ENCODE measurements at places on chromosomes 6 and 20.
A peak's percentile ranks its signal among the peaks of the same experiment; 100 is the strongest.

DNA sequence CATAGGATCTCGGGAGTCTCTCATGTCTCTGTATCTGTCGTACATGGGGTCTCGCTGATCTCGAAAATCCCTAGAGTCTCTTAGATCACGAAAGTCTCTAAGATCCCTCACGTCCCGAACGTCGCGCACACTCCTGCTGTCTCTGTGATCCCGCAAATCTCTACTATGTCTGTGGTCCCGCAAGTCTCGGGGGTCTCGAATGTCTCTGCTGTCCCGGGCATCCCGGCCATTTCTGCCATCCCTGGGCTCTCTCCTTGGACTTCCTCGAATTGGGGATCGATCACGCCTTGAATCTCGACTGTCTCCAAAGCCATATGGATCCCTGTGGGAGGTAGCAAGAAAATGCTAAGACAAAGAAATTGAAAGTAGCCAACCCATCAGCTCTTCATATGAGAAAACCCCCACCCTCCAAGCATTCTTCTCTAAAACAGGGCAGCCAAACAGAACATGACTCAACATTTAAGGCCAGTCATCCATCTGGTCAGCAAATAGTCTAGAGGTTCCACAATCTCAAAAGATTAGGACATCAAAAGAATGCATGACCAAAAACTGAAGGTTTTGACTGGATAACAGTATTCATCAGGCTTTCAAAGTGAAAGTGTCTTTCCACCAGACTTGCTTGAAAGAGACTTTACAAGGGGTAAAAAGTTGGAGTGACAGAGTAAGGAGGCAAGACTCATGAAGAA, 19.4 kb downstream of the NCOA5 start:
- no peak for DNase-seq

- no peak for DNase-seq
Observed at GRCh38 chr6:118680452-118681095, 29.2 kb upstream of the CEP85L start.

GRCh38 chr6:161021543-161021942, 30.0 kb downstream of the MAP3K4 start:
- DNase-seq: no peak

GRCh38 chr6:2763876-2764540, 1.2 kb upstream of the WRNIP1 start:
- no peak for DNase-seq

- no peak for DNase-seq
Observed at GRCh38 chr20:19908576-19908975, 108.6 kb upstream of the NAA20 start.

DNA sequence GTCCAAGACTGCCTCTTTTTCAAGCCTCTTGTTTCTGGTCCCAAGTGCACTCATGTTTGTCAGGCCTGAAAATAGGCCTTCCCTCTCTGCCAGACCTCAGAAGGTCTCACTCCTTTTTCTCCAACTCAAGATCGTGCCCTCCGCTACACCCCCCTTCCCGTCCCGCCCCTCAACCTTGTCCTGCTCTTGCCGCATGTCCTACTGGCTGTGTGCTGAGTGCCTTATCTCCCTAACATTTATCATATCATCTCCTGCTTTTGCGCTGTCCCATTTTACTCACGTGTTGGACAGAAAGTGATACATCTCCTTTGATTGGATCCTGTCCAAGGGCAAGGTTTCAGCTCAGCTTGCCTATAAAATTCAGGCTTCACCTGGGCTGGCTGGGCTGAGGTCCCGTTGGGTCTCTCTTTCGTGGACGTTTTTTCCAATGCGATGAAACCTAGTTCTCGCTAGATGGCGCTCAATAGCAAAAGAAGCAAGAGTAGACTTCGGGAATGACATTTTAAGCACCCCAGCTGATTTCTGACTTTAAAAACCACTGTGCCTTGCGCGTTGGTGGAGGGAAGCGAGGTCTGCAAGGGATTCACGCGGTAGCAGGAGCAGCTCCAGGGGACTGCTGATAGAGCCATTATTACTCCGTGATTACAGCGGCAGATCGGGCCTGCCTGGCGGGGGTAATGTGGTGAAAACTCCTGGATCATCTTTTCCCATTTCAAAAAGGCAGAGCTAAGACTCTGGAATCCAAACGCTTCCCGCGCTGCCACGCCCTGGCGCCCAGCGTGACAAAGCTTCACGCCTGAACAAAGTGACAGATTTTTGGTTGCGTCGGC, 137.6 kb downstream of the IMPG1 start:
- peak; percentile 27 for DNase-seq

DNA sequence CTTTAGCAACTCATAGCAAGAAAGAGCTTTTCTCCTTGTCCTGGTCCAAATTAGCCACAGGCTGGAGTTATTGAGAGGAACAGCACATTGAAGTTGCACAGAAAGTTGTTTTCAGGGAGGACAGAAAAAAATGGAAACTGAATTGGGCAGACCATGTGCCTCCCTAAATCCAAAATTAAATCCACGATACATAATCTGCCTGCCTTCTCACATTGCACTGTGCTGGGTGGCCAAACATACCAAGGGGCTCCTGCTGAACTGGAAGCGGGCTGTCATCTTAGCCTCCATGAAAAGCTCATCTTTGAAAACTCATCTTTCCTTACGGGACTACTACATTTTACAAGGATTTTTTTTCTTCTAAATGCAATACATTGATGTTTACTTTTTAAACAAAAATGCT, 59.9 kb downstream of the TNFAIP3 start:
- no peak for DNase-seq

- DNase-seq: no peak
Observed at GRCh38 chr6:22041797-22042480, 254.9 kb downstream of the PRL start.

DNA sequence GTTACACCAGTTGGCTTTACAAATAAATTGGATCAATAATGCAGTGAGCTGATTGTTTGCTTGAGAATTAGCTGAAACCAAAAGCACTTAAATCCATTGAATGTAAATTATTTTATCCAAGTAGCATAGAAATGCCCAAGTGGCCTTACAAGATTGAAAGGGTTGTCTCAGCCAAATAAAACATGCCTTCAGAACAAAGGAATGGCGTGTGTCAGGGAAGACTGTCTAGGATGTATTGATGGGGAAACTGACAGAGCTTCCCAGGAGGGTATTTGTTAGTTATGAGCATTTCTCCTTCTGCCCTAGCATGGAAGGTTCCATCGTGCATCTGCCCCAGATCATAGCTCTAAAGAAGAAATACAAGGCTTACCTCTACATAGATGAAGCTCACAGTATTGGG, 103.9 kb upstream of the ISM1 start:
- no peak for DNase-seq

DNA sequence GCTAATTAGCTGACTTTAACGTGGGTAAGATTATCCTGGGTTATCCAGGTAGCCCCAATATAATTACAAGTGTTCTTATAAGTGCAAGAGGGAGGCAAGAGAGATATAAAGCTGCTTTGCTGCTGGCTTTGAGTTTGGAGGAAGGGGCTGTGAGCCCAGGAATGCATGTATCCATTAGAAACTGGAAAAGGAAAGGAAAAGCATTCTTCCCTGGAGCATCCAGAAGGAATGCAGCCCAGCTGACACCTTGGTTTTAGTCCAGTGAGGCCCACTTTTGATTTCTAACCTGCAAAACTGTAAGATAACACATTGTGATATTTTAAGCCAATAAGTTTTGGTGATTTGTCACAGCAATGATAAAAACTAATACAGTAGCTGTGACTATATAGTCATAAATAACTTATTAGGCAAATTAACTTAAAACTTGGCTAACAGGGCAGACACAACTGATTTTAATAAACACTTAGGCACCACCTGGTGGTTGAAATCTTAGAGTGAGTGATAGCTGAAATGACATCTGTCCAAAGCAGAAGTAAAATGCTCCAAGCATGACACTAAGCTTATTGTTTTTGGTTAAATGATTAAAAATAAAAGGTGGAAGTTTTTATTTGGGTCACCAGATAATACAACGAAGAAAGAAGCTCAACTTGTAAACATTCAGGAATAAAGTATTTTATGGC, 35.6 kb downstream of the ADGRF4 start:
- no peak for DNase-seq

DNA sequence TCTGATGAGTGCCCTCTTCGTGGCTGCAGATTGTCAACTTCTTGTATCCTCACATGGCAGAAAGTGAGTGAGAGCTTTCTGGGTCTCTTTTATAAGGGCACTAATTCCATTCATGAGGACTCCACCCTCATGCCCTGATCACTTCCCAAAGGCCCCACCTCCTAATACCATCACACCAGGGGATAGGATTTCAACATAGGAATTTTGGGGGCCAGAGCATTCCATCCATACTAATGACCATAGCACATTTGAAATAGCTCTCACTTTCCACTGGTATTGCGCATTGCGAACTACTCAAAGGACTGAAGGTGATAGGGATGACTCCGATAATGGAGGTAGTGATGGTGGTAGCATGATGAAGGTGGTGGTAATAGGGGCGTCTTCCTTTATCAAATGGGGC, 324.3 kb downstream of the PRL start:
- DNase-seq: no peak

- no peak for DNase-seq
Observed at GRCh38 chr6:109300874-109301273, 81.4 kb downstream of the CD164 start.

DNA sequence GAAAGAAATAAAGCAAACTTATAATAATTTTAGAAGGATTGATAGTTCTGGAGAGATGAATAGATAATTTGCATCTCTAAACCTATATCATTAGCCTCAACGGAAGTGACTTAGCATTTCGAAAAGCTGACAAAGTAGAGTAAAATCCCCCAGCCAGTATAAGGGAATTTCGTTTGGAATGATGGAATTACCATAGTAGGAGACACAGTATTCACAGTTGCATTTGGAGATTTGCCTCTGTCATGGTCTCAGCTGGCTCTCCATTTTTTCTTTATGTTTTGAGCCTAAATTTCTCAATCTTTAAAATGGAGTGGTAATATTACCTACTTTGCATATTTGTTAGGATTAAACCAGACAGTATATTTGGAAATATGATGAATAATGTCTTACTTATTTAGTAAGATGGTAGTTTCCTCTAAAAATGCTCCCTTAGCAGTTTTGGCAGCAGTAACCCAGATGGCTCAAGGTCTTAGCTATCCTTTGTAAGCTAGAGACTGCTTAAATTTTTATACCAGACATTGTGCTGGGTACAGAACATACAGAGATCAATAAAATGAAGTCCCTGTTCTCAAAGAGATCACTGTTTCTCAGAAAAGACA, 58.2 kb downstream of the SMAP1 start:
- DNase-seq: no peak

- peak; percentile 3 for DNase-seq
Observed at GRCh38 chr6:140921366-140922226, 1211.1 kb upstream of the GJE1 start.

DNA sequence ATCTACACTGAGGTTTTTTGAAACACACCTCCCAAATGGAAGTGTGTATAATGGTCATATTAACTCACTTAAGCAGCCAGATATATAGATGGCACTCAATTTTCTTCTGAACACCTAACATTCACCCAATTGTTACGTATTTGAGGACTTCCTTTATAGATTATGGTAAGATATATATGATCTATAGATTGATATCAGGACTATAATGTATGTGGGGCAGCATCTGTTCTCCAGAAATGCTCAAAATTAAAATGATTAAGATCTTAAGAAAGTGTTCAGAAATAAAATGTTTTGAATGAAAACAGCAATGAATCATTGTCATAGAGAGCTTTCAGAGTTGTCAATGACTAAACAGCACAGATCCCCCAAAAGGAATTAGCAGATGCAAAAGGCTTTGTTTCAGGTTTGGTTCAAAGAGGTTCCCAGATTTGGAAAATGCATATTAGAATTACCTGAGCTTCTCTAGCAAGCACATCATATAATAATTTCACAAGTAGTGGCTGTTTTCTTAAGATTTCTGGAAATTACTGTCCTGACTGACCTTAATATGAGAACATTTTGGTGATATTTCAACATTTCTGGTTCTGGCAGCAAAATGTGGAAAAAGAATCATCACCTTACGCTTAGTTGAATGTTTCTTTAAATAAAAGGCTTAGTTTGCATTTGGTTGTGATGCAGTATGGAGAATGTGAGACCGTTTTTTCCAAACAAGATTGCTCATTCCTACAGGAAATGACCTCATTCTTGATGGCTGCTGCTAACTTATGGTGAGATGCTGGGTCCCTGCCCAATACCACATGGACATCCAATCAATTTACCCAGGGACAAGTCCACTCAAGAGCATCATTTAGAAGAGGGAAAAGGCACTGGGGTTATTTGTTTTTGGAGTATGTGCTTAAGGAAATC, 31.5 kb downstream of the TRAF3IP2 start:
- DNase-seq: no peak

- no peak for DNase-seq
Observed at GRCh38 chr20:47233333-47234188, 122.9 kb downstream of the ZMYND8 start.

GRCh38 chr20:38890497-38890818, 35.8 kb upstream of the FAM83D start:
- DNase-seq: no peak

All from NCI-H510A (cell line).